Stimulated activated CD4-positive, alpha-beta T cell treated with anti-CD3 and anti-CD28 coated beads, Interleukin-15, amount 100 ng/mL, for 1 hour (primary cell): ENCODE measurements at places on chromosomes 1 and 21.

DNA sequence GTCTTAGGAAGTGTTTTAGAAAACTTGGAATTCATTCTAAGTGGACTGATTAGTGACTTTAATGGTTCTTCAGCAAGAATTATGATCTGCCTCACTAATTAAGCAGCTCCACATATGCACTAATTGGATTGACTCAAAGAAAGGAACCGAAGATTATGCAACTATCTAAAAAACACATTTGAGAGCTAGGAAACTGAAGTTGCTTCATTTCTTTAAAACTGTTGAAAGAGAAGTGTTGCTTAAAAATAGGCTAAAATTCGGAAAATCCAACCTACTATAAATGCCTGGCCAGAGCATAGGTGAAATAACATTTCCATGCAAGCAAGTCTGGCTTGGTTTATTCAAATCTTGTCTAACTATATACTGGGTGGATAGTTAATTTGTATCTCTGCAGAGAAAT, 502.9 kb upstream of the ZRANB2 start:
- DNase-seq = no peak

DNA sequence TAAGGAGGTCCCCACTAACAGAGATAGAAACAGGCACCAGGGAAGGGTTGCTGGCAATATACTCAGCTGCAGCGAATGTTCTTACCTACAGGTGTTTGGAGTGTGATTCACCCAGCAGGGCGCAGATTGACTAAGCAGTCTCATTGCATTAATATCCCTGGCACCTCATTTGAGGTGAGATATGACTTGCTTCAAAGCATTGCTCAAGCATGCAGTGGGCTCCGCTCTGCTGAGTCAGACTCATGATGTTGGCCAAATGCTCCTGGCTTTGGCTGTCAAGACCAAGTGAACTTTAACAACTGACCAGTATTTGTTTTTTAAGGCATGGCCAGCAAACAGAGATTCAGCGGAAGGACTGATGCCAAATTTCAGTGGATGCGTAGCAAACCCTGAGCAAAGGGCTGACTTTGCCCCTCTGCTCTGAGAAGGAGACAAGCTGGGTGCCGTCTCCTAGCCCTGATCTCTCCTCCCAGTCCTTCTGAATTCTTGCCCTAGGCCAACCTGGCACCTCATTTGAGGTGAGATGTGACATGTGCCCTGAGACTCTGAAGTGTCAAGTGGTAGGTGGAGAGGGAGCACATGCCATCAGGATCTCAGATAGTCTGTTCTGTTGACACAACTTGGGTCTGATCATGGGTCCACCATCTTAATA, 187.1 kb upstream of the COA6 start:
- no peak for DNase-seq

DNA sequence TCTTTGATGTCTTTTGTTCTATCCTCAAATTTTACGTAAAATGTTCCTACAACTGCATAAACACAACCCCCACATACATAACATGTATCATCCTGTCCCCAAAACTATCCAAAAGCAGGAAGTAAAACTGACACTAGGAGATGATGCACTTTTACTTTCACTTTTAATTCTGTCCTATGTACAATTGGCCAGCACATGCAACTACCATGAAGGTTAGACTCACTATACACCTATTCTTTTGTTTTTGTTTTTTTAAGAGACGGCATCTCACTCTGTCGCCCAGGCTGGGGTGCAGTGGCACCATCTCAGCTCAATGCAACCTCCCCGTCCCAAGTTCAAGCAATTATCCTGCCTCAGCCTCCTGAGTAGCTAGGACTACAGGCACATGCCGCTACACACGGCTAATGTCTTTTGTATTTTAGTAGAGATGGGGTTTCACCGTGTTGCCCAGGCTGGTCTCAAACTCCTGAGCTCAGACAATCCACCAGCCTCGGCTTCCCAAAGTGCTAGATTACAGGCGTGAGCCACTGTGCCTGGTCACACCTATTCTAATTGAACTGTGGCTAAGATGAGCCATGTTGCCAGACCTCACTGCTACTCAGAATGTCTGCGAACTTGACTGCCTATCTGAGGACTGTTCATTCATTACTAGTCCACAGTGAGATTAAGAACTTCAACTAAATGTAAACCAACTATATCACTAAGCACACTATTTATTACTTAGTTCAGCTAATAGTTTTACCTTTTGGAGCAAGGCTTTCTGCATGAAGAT, 48.0 kb downstream of the TOR3A start:
- no peak for DNase-seq

GRCh38 chr1:246051909-246052518, 455.1 kb downstream of the SMYD3 start:
- DNase-seq = no peak

DNA sequence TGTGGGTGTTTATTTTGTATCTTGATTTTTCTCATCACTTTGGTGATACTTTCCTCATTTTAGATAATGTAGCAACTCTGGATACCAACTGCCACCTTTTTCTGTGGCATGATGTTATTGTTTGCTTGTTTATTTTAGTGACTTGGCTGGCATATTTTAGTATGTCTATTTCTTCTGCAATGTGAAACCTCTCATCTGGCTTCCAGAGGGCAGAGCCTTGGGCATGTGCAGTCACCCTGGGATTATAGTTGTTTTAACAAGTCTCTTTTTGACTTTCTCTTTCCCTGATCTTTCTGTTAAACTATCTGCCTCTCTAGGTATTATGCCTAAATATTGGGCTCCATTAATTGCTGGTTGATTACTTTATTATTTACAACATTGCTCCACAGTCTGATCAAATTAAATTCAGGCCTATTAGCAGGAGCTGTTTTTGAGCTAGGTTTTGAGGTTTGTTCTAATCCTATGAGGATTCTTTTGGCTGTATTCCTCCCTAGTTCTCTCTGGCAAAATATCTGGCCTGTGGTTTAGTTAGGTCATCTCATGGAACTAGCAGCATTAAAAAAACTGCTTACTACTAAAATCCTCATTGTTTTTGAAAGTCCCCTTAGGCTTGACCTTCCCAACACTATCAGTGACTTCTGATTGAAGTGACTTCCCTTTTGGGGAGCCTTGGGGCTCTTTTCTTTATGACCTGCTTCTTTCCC, 86.4 kb upstream of the FAM78B start:
- no peak for DNase-seq

DNA sequence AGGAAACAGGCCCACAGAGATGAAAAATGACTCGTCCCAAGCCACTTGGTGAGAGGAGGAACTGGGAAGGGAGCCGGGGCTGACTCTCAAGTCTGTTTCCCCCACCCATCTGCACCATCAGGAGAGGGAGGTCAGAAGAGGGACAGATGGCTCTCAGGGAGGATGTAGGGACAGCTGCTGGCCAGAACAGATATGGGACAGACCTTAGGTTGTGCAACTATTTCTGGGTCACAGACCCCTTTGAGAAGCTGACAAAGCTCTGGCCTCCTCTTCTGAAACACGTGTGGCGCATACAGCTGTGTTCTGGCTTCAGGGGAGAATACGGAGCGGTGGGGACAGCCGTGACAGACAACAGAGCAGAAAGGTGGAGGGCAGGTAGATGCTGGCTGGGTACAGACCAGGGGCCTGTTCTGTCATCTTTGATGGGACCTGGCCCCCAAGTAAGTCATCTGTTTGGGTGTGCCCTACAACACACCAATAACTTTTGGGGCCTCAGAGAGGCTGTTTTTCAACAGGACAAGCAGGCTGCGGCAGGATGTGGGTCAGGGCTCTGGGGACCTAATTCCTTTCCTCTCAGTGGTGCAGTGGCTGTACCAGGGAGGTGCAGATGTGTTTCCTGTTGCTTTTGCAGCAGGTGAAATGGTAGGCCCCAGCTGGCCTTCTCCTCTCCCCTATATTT, 7.3 kb downstream of the SH3BGRL3 start:
- peak; percentile 49 for DNase-seq

- DNase-seq = no peak
Observed at GRCh38 chr1:233647073-233647472, 33.2 kb downstream of the KCNK1 start.

- DNase-seq = no peak
Observed at GRCh38 chr1:238589843-238590435, 699.2 kb upstream of the ZP4 start.

DNA sequence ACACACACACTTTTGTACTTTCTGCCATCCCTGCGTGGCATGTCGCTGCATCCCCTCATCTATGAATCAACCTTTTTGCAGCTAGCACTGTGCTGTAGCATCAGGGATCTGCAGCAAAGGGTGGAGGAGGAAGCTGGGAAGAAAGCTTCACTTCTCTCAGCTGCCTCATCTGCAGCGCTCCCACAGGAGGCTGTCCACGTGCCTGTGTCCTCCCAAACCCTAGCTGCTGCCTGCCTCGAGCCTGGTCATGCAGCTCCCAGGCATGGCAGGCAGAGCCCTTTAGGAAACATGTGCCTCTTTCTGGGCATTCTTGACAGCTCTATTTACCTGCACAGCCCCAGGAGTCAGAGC, 262.1 kb upstream of the SGIP1 start:
- DNase-seq = no peak

GRCh38 chr1:175043824-175044223, 20.6 kb upstream of the MRPS14 start:
- DNase-seq = no peak

- no peak for DNase-seq
Observed at GRCh38 chr1:17214876-17215544, 10.1 kb downstream of the PADI1 start.

GRCh38 chr1:150210706-150211105, 25.2 kb downstream of the ANP32E start:
- no peak for DNase-seq

DNA sequence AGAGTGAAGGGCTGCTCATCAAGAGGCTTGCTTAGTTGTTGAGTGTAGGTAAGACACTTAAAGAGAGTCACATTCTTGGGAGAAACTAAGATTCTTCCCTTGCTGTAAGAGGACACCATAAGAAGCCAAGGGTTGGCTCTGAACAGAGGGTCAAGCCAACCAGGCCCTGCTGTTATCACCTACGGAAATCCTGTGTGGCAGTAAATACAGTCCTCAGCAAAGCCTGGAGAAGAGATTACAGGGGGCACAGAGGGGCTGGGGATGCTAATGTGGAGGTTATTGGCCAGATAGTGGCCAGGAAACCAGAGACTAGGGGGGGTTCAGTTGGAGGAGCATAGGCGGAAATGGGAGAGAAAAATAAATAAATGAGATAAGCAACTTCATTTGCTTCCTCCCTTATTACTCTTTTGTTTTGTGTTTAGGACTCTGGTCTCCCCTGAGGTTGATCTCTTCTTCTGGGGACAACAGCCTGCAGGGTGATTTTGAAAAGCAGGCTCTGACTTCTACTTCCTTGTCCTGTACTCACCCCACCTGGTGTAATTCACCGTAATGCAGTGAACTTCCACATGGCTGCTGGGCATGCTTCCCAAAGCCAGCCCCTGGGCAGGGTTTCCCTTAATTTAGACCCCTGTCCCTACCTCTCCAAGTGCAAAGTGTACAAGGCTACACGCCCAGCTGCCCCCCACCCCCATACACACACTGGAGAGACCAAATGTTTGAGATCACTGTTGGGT, 40.9 kb downstream of the MTARC1 start:
- DNase-seq = no peak

DNA sequence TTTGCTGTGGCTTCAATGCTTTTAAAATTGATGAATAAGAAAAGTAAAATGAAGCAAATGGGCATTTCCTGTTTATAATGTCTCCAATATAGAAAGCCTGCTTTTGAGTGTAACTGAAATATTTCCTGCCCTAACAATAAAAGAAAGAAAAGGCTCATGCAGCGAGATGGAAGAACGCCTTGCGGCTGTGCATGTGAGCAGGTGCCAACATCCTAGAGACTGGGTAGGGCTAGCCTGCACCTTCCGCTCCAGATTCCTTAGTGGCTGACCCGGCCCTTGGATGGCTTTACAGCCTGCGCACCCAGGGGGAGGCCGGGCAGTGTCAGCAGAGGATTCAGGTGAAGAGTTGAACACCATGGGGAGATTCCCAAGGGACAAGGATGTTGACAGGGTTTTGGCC, 21.8 kb downstream of the CNIH3 start:
- DNase-seq = no peak

DNA sequence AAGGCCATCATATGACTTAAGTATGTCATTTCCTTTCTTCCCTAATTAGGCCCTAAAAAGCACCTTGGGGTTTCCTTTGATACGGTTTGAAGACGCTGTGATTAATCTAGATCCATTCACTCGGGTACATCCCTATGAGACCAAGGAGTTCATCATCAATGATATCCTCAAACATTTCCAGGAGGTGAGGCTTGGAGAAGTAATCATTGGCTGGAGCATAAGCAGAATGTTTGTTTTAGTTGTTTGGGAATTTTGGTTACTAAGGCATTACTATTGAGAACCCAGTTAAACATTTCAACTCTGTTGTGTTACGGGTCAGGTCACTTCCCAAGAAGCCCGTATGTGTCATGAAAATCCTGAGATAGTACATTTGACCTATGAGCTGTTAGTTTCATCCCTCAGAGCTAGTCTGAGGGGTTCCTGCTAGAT, 185.2 kb downstream of the VPS13D start:
- DNase-seq = no peak

DNA sequence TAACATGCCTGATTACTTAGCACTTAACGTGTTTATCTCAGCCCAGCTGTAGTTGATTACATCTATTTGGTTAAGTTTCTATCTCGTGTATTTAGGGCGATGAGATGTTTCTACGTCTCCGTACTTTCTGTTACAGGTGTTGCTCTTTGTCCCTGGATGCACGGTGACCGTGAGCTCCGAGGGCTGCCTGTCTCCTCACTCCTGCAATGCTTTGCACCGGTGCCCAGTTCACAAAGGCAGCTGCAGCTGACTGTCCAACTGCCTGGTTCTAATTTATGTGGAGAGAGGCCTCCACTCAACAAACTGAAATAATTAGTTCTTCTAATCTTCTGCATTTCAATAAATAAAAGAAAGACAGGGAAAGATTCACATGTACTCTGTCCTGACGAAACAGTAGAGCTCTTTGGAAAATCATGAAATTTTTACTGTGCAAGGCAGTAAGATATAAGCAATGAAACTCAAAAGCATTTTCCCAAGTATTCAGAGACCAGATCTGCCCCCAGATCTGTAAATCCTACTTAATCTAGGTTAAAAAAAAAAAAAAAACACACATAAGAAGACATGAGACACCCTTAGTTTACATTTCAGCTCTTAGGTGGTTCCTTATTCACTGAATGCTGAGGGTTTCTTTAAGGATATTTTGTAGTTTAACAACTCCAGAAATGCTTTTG, 108.2 kb downstream of the TGFBR3 start:
- no peak for DNase-seq

- DNase-seq = no peak
Observed at GRCh38 chr21:40540216-40540615, 306.7 kb downstream of the DSCAM start.

DNA sequence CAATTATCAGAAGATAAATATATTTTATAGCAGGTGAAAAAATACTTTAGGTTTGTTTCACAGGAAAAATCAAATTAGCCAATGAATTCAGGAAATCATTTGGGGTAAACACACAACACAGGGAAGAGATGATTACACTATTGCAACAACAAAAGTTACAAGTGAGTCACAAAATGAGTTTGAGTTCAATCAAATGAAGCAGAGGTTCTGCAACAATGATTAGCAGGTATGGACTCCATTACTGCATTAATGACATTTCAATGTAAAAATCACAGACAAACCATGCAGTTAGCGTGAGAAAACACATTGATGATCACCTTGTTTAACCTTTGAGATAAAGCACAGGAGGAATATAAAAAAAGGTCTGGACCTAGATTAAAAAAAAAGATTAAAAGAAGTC, 9.7 kb downstream of the ADGRL4 start:
- DNase-seq = no peak
